Esophagus squamous epithelium (tissue), 5 donors: ENCODE measurements at places on chromosomes 7 and 10.

DNA sequence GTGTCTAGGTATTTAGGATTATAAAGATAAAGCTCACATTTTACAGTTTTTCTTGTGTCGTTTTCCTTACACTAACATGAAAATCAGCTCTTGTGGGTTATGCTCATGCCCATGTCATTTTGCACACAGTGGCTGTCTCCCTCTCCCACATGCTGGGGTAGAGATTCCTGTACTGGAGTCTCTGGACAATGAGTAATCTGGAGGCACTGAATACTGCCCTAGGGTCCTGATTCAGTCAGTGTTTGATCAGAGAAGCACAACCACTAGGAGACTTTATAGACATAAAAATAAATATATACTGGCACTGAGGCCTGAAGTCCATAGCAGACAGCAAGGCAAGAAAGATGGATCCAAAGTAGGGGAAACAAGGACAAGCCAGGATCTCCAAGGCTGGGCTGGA lies 1008.8 kb downstream of the KCNMA1 start:
- DNase-seq = no peak

- DNase-seq = no peak
These were observed 8.8 kb upstream of the GRB10 start for GRCh38 chr7:50791363-50791937.

GRCh38 chr10:121662945-121663917 lies 65.0 kb upstream of the FGFR2 start:
- DNase-seq = no peak

- DNase-seq = no peak
These were observed 168.0 kb upstream of the ZNF32 start for GRCh38 chr10:43816351-43817321.

DNA sequence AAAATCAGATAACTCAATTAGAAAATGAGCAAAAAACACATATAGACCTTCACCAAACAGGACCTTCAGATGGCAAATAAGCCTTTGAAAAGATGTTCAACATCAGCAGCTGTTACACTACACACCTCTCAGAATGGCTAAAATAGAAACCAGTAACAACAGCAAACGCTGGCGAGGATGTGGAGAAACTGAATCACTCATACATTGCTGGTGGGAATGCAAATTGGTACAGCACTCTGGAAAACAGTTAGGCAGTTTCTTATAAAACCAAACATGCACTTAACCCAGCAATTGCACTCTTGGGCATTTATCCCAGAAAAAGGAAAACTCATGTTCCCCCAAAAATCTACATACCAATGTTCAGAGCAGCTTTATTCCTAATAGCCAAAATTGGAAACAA lies 37.7 kb upstream of the SMARCD3 start:
- DNase-seq = no peak

DNA sequence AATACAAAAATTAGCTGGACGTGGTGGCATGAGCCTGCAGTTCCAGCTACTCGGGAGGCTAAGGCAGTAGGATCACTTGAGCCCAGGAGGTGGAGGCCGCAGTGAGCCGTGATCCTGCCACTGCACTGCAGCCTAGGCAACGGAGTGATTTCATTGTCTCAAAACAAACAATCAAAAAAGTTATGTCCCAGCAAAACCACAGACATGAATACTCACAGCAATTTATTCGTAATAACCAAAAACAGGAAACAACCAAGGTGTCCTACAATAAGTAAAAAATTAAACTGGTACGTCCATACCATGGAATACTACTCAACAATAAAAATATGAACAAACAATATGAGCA lies 11.6 kb upstream of the CYTH3 start:
- DNase-seq = no peak

DNA sequence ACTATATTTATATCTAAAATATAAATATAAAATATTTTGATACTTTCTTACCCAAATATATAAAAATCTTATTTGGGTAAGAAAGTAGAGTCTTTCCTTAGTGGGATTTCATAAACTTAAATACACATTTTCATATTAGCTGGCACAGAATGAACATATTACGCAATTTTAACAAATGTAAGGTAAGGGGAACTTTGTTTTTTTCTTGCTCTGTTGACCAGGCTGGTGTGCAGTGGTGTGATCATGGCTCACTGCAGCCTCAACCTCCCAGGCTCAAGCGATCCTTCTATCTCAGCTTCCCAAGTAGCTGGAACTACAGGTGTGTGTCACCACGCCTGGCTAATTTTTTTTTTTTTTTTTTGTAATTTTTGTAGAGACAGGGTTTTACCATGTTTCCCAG lies 18.3 kb downstream of the CYP26A1 start:
- DNase-seq = no peak

DNA sequence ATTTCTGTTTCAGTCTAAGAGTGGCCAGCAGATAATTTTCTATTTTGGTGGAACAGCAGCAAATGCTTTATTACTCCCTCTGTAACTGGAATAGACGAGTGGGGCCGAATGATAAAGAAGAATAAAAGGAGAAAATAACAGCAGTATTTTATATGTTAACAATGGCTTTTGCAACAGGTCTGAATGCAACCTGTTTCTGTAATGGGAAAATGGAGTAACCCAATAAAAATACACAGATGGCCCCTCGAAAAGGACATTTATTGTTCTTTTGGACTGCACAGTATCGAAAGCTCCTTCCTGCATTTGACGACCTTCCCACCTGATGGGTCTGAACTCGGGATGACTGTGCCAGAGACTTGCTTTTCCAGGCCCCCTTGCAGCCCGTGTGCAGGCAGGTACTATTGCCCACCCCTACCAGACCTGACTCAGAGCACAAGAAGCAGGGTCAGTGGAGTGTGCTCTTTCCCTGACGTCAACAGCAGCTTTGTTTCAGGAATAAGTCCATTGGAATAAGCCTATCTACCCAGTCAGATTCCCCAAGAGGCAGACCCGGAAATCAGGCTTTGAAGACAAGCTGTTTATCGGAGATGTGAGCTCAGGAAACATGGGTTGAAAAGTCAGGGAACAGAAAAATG lies 306.5 kb upstream of the NEBL start:
- DNase-seq = no peak
